ENCODE measurements at places on chromosomes 4 and X. TPM values are rescaled to one million over a fixed set of nuclear protein-coding genes. Genes with fewer than 3 reads are reported as not detected.

GRCh38 chr4:128060121-128060698, 902 bp upstream of the LARP1B start:
- no peak for DNase-seq

Gene HAND2
- not detected for total RNA-seq

- no peak for DNase-seq
Observed at GRCh38 chr4:112751447-112751846, 114.5 kb downstream of the LARP7 start.

Gene GPR82
- not detected for total RNA-seq

DNA sequence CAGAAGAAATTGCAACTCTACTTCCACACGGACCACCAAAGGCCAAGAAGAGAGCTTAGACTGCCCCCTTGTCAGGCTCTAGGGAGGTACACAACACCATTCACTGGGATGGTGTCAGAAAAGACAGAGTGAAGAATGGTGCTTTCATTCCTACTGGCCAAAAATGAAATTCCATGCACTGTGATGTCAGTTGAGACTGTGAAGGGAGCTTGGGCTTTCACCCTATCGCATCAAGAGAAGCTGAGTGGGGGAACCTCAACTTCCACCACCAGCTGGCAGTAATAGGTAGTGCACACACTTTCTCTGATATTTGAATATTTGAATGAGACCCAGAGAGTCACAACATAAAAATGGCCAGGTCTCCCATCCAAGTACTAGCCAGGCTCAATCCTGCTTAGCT, 65.9 kb downstream of the ZNF711 start:
- no peak for DNase-seq

Data from psoas muscle (tissue), 8 donors.